Adipocyte (in vitro differentiated cells): ENCODE measurements at places on chromosomes 12 and 14.

DNA sequence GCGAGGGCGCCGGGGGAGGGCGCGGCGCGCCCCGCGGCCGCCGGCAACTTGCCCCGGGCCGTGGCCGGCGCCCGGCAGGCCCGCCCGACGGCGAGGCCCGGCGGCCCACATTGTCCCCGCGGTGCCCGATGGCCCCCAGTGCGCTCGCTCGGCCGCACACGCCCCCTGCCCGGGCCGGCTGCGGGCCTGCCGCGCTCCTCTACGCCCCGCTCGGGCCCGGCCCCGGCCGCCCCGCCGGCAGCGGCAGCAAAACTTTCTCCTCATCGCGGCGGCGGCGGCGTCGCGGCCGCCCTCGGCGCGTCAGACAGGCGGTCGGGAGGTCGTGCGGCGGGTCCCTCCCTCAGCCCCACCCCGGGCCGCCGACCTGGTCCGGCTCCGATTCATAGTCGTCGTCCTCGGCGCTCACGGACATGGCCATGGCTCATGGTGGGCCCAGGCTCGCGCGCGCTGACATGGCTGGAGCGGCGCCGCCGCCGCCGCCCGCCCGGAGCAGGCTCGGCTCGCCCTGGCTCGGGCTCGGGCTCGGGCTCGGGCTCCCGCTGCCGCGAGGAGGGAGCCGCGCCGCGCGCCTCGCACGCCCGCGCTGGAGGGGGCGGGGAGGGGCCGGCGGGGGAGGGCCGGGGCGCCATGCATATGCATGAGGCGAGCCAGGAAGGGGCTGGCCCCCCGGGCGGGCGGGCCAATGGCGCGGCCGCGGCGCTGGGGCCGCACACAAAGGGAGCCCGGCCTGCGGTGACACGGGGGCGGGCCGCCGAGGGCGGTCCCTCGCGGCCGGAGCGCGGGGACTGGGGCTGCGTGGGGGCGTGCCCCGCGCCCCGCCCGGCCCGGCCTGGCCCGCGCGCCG, 67.1 kb downstream of the RNF34 start:
- peak; percentile 95 for DNase-seq

DNA sequence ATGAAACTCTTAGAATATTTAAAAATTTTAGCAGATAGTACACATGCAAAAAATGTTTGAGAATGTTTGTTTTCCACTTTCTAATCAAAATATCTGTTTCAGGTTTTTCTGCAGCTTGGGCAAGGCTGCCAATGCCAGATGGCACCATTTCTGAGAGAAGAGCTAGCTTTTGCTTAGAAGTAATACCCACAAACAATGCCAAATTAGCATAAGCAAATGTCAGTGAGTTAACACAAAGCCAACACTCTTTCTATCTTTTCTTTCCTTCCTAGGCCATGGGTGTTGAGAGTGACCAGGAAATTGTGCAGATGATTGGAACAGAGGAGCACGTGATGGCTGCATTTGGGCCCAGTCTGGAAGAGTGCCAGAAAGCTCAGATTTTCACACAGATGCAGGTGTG, 35.2 kb downstream of the POLR3B start:
- DNase-seq, result no peak

- DNase-seq, result no peak
Observed at GRCh38 chr12:122046145-122046544, 24.5 kb downstream of the BCL7A start.

DNA sequence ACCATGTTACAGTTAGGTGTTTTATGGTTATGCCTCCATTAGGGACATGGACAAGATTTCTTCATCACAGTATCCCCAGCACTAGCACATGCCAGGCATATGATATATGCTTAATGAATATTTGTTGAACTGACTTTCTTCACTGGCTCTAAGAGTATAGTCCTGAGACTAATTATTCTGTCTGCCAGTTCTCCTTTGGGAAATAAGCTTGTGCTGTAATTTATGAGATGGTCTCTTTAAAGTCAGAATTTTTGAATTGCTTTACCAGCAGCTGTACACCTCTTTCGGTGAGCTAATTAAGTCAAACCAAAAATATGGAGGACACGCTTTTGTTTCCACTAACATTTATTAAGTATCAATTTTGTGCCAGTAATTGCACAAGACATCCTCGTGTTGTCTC, 4.8 kb upstream of the KRT72 start:
- DNase-seq, result no peak

GRCh38 chr14:75425446-75425845, 2.4 kb upstream of the JDP2 start:
- DNase-seq, result no peak

- peak; percentile 14 for DNase-seq
Observed at GRCh38 chr12:41967668-41968500, 176.8 kb downstream of the GXYLT1 start.

DNA sequence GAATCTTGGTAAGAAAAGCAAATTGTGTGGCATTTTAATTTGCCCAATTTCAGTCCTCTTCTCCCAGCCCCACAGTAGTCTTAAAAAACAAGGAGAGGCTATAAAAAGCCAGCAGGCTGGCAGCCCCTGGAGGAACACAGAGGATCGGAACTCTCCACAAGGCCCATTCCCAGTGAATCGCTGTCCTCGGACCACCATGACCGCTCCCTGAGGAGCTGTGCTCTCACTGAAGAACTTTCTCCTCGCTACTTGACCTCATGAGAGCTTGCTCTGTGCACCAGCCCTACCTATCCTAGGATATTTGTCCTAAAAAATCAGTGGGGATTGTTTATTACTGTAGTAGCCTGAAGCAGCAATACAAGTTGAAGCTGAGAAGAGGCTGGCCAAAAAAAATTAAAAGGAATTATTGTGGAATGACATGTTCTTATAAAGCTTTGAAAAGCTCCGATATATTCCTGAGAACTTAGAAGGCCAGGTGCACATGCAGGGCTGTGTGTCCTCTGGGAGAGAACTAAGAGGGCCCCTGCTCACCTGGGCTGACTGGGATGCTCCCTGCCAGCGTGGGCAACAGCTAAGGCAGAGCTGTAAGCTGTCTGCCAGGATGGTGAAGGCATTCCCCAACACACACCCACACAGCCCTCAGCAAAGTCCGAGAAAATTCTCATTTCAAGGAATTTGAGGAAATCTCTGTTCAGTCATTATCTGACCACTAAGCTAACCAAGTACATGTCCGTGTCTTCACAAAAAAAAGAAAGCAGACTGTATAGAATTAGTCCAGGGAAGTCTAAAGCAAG, 148.8 kb upstream of the SFSWAP start:
- no peak for DNase-seq

DNA sequence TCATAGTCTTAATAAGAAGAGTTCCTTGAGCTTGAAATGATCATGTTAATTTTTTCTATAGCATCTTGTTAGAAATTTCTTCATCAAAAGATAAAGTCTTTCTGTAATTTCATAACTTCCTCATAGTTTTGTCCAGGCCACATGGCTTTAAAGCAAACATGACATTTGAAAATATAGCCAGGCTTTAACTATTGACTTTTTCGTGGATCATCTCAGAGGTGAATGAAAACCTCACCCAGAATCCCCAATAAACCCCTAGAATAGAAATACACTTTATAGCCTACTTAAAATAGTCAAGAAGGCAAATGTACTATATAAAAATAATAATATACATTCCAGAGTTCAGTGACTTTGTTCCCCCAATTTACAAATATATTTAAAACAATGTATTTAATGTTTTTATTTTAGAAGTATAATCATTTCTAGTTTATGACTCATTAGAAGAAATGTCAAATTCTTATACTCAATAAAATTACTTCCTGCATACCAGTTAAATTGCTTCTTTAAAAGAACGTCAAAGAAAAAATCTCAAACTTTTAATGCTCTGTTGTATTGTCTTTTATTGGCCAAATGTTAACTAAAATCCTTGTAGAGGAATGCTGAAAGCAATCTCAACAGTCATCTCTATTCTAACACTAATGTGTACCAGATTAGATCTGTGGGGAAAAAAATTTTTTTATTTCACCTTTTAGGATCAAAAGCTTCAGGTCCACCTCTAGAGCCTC, 21.6 kb downstream of the EXOC5 start:
- peak; percentile 38 for DNase-seq

DNA sequence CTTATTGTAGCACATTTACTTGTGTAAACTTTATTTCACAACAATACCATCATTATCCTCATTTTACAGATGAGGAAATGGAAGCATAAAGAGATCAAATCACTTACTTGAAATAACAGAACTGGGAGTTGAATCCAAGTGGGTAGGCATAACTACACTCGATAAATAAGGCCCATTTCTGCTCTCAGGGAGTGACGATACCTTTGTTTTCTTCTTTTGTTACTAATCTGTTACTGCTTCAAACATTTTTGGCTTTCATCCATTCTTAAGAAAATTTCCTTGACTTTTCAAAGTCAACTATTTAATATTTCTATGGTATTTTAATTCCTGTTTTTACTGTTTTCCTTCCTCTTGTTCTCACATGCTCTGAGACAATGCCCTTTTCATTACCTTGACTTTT, 201.6 kb downstream of the ATP23 start:
- DNase-seq, result no peak

DNA sequence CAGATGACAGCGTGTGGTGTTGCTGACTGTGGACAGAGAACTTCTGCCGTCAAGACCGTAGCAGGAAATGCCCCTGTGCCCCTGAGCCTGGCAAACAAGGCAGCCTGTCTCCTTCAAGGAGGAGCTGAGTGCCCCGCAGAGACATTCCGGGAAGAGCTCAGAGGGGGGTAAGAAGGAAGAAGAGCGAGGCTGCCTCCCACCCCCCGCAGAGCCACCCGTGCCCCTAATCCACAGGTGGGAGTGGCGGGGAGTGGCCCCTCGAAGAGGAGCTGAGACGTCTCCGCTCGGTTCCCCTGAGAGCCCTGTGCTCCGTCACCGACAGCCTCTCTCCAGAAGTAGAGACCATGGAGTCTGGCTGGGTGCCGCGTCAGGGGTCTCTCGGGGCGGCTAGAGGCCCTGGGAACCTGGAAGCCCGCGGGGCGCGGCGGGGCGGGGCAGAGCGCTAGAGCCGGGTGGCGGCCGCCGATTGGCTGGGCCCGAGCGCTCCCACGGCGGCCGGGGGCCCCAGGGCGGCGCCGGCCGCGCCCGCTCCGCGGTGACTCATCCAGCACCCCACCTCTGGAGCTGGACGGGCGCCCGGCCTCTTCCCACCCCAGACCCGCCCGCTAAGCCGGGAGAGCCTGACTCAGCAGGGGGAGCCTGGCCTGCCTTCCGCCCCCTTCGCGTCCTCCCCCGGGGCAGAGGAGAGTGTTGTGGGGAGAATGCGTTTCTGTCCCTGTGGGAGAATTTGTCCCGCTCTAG, 25.2 kb upstream of the KRT78 start:
- peak; percentile 98 for DNase-seq

- DNase-seq, result no peak
Observed at GRCh38 chr12:46400406-46400805, 27.8 kb upstream of the SLC38A2 start.

GRCh38 chr14:22531451-22532344, 57.3 kb downstream of the DAD1 start:
- no peak for DNase-seq

DNA sequence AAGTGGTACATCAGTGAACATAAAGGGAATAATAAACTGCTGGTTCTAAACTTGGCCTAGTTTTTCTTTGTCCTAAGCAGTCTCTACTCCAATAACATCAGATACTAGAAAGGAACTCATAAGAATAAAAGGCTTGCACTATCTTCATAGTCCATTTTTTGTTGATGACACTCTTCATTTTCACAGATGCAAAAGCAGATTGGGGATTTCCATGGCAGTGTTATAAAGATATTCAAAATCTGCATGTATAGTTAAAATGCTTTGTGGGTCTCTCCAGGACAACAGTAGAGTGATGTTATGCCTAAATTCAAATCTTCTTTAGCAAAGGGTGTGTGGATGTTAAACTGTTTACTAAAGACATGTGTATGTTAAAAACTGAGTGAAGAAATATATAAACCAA, 745.8 kb downstream of the TRHDE start:
- DNase-seq, result no peak

- DNase-seq, result no peak
Observed at GRCh38 chr14:77407158-77407557, 16.2 kb downstream of the NOXRED1 start.

DNA sequence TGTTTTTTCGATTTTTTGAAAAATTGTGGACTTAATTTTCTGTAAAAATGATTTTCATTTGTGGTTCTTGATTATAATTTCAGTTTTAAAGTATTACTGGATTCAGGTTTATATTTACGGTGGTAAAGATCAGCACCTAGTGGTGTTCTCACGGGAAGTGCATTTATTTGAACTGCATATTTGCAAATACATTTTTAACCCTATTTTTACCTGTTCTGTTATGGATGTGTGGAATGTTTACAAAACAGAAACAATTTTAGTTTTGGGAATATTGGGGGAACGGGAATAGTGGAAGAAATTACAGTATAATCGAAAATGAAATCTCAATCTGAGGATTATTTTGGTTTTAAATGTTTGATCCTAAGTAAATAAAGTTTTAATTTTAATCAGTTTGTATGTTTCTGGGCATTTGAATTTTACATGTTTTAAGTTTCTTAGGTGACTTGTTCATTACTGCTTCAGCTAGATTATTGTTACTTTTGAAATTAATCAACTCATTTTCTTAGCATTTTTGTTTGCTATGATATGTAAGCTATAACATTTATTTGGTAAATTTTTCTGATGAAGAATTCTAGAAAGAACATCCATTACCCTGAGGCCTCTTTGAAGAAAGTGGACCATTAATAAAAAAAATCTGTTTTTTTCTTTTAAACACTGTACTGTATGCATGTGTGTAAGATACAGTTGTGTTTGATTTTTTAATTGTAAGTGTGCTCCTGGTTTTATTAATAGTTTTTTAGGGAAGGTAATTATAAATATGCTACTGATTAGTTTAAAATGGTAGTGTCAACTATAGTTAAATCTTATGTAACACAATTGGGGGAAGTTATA, 942 bp downstream of the ATF7IP start:
- DNase-seq, result peak; percentile 59

GRCh38 chr12:101855364-101855884, 22.0 kb upstream of the DRAM1 start:
- DNase-seq, result peak; percentile 62

- DNase-seq, result no peak
Observed at GRCh38 chr12:62256408-62257096, 3.7 kb upstream of the USP15 start.
